ENCODE measurements at places on chromosomes 6 and 20. TPM values are rescaled to one million over a fixed set of nuclear protein-coding genes. Genes with fewer than 3 reads are reported as not detected.

The ENPP5 gene
- 0.12 TPM for total RNA-seq

The TSHZ2 gene
- not detected for total RNA-seq

- H3K27ac ChIP-seq: no peak overlapping the region
- H3K4me1 ChIP-seq: peaks cover 15% of the 10 kb centered on the region
- no peaks in the 10 kb centered on the region for H3K27me3 ChIP-seq
- DNase-seq: no peak
Observed at GRCh38 chr6:85585741-85586140, 7.9 kb downstream of the SNX14 start.

DNA sequence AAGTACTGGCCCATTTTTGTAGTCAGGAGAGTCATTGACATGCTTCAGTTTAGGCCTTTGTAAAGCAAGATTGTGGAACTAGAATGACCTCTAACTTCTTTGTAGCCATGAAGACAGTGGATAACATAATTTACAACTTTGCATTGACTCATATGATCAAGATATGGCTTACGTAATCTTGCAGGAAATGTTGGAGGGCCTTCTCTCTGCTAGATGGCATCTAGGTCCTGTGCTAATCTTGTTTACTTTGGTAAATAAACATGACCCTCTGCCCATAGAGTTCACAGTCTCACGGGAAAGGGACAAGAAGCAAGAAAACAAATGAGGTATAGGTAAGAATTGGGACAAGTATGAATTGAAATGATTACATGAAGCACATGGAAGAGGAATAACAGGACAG is 355.2 kb upstream of the ARID1B start:
- peaks cover 67% of the 10 kb centered on the region for H3K4me1 ChIP-seq
- no peaks in the 10 kb centered on the region for H3K27me3 ChIP-seq
- H3K4me3 ChIP-seq: no peak overlapping the region
- H3K27ac ChIP-seq: no peak overlapping the region
- no peak for DNase-seq

DNA sequence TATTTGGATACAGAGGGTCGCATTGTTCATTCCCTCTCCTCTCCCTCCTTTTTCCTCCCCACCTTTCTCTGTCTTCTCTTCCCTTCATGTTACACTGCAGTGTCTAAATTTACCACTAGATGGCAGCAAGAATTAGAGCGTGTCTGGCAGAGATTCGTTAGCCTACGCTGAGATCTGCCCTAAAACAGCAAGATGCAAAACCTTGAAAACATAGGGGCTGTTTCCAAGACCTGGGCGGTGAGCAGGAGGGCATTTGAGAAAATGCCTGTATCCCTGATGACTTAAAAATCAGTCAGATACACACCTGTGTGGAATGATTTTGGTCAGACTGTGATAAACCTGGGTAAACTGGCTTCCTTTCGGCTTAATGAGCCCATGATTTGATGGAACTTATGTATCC is 101.5 kb upstream of the ISM1 start:
- peaks cover 3% of the 10 kb centered on the region for H3K36me3 ChIP-seq
- H3K4me1 ChIP-seq: no peaks in the 10 kb centered on the region
- H3K27ac ChIP-seq: no peak overlapping the region
- no peaks in the 10 kb centered on the region for H3K27me3 ChIP-seq

DNA sequence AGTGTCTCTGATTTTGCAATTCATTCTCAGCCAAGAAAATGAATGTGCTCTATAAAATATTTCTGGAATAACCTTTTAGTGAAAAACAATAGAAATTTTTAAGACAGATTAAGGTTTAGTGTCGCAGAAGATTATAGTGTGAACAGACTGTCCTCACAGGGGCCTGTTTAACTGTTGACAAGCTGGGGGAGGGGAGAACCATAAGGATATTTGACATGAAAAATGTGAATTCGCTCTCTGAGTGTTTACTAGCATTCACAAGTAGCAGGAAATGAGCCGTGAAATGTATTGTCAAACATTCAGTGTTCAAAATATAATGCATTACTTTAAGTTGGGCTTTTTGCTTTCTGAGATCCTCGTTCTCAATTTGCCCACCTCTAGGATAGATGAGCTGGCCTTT is 134.8 kb upstream of the TSHZ2 start:
- H3K27ac ChIP-seq: no peak overlapping the region
- no peaks in the 10 kb centered on the region for H3K36me3 ChIP-seq
- no peaks in the 10 kb centered on the region for H3K4me1 ChIP-seq
- no peak overlapping the region for H3K4me3 ChIP-seq
- no peak for DNase-seq

The BMP6 gene
- total RNA-seq: not detected

The JPH2 gene
- total RNA-seq: 46.6 TPM

The NKX2-2 gene
- total RNA-seq: not detected

GRCh38 chr6:78867020-78867369 is 356 bp upstream of the IRAK1BP1 start:
- DNase-seq: no peak
- no peaks in the 10 kb centered on the region for H3K36me3 ChIP-seq
- peak overlapping the region; percentile 84 for H3K27ac ChIP-seq

The TRIM10 gene
- total RNA-seq: not detected

DNA sequence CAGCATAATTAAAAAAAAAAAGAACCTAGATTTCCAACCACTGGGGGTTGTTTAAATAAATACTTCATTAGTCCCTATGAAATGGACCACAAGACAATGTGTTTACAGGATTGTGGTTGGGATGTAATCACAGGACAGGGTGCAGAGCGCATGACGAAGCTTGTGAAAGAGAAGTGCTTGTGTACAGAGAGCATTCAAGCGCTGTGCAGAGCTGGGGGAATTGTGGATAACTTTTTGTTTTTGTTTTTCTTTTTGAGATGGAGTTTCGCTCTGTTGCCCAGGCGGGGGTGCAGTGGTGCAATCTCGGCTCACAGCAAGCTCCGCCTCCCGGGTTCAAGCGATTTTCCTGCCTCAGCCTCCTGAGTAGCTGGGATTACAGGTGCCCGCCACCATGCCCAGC is 22.3 kb downstream of the LAMA5 start:
- no peak overlapping the region for H3K4me3 ChIP-seq
- H3K27me3 ChIP-seq: no peaks in the 10 kb centered on the region
- peaks cover 3% of the 10 kb centered on the region for H3K4me1 ChIP-seq
- peaks cover 37% of the 10 kb centered on the region for H3K36me3 ChIP-seq
- no peak for DNase-seq
- no peak overlapping the region for H3K27ac ChIP-seq

All from chondrocyte (in vitro differentiated cells).